MCF 10A (cell line): ENCODE measurements at places on chromosomes 13 and 19. TPM values are rescaled to one million over a fixed set of nuclear protein-coding genes. Genes with fewer than 3 reads are reported as not detected.
A peak's percentile ranks its signal among the peaks of the same experiment; 100 is the strongest.

The SLC17A7 gene
- total RNA-seq, result not detected in 2 replicates

GRCh38 chr13:26785838-26786630 lies 25.4 kb upstream of the GPR12 start:
- no peaks in the 10 kb centered on the region for H3K4me1 ChIP-seq
- no peak overlapping the region for H3K27ac ChIP-seq
- H3K36me3 ChIP-seq, result no peaks in the 10 kb centered on the region
- no peak overlapping the region for H3K4me3 ChIP-seq

GRCh38 chr19:4906963-4907362 lies 2.3 kb upstream of the UHRF1 start:
- no peaks in the 10 kb centered on the region for H3K27me3 ChIP-seq
- DNase-seq, result no peak
- H3K36me3 ChIP-seq, result no peaks in the 10 kb centered on the region
- peaks cover 6% of the 10 kb centered on the region for H3K4me1 ChIP-seq
- H3K4me3 ChIP-seq, result no peak overlapping the region

DNA sequence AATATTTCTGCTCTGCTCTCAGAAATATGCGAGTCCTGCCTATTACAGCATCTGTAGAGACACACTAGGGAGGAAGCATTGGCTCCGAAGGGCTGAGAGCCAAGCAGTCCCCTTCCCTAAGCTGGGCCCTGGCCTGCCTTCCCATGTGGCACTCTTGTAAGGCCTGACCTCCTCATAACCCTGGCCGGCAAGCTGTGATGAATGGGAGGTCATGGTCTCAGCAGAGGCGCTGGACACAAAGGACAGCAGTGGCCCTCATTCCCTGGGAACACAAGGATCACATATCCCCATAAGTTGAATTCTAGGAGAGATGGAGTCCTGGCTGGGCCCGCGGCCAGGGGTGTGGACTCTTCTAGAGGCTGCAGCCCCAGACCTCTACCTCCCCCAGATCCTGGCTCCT lies 483.3 kb downstream of the ZNF536 start:
- H3K27me3 ChIP-seq, result no peaks in the 10 kb centered on the region
- H3K4me3 ChIP-seq, result no peak overlapping the region
- no peak for DNase-seq
- no peaks in the 10 kb centered on the region for H3K36me3 ChIP-seq
- no peak overlapping the region for H3K27ac ChIP-seq
- H3K4me1 ChIP-seq, result no peaks in the 10 kb centered on the region

- H3K27ac ChIP-seq, result peak overlapping the region; percentile 92
- H3K27me3 ChIP-seq, result no peaks in the 10 kb centered on the region
- peaks cover 3% of the 10 kb centered on the region for H3K4me1 ChIP-seq
- DNase-seq, result peak; percentile 88
These were observed 4.1 kb downstream of the IER2 start for GRCh38 chr19:13154241-13154778.

DNA sequence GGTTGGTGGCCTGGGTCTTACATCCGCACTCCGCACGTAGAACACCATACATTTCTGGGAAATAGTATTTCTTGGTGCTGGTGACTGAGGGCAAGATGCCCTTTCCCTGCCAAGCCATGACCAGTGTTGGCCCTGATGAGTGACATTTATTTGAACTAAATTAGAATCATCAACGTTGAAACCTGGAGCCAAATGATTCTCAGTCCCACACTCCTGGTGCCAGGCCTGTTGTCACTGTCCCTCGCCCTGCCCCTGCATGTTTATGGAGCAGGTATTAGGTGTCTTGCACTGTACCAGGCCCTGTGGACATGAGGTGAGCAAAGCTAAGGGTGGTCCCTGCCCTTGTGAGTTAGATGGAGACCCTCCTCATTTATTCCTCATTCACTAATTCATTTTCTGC lies 5.8 kb downstream of the CHST8 start:
- no peak overlapping the region for H3K4me3 ChIP-seq
- no peaks in the 10 kb centered on the region for H3K27me3 ChIP-seq
- no peaks in the 10 kb centered on the region for H3K36me3 ChIP-seq

GRCh38 chr13:95697052-95697680 lies 20.2 kb downstream of the DNAJC3 start:
- DNase-seq, result no peak
- peaks cover 28% of the 10 kb centered on the region for H3K4me1 ChIP-seq
- no peaks in the 10 kb centered on the region for H3K36me3 ChIP-seq
- peak overlapping the region; percentile 36 for H3K27ac ChIP-seq
- no peaks in the 10 kb centered on the region for H3K27me3 ChIP-seq

The KLK4 gene
- total RNA-seq, result not detected in 2 replicates

DNA sequence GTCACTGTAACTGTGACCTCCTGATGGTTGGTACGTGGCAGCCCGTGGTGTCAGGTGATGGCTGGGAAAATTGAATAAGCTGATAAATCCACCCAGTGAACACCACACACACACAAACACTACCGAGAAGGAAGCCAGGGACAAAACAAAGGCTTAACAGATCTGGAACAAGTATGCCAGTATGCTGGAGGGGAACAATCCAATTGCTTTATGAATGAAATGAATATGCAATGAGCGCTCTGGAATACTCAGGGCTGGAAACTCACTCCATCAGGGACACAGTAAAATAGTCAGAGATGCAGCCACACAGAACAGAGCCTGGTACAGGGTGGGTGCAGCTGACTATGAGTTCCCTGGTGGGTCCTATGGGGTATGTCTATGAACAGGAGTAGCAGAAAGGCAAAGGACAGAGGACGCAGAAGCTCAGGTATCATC lies 16.7 kb downstream of the TMTC4 start:
- no peak for DNase-seq
- peaks cover 30% of the 10 kb centered on the region for H3K36me3 ChIP-seq
- no peak overlapping the region for H3K4me3 ChIP-seq
- H3K27me3 ChIP-seq, result no peaks in the 10 kb centered on the region
- no peaks in the 10 kb centered on the region for H3K4me1 ChIP-seq
- no peak overlapping the region for H3K27ac ChIP-seq

- H3K4me1 ChIP-seq, result peaks cover 9% of the 10 kb centered on the region
- H3K27ac ChIP-seq, result no peak overlapping the region
- DNase-seq, result no peak
- H3K27me3 ChIP-seq, result no peaks in the 10 kb centered on the region
These were observed 204.1 kb downstream of the KATNAL1 start for GRCh38 chr13:30103161-30103840.

DNA sequence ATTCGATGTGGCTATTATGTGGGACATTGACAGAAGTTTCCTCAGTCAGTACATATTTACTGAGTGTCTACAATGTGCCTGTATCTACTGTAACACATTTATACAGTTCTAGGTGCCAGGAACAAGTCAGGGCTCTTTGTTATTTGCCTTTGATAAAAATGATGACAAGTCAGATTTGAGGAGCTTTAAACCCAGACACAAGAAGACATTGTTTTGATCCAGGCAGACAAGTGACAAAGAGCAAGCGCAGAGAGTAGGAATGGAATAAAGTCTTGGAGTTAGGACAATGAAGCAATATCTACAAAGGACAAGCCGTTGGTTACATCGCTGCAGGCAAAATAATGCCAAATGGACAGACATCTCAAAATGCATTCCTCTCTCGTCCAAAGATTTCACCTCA lies 70.1 kb downstream of the ITGBL1 start:
- no peak overlapping the region for H3K4me3 ChIP-seq
- no peak overlapping the region for H3K27ac ChIP-seq
- no peaks in the 10 kb centered on the region for H3K27me3 ChIP-seq
- no peaks in the 10 kb centered on the region for H3K36me3 ChIP-seq
- H3K4me1 ChIP-seq, result peaks cover 10% of the 10 kb centered on the region

GRCh38 chr13:39486758-39487157 lies 116.2 kb downstream of the LHFPL6 start:
- no peak overlapping the region for H3K4me3 ChIP-seq
- no peaks in the 10 kb centered on the region for H3K27me3 ChIP-seq
- DNase-seq, result no peak
- H3K36me3 ChIP-seq, result no peaks in the 10 kb centered on the region
- no peaks in the 10 kb centered on the region for H3K4me1 ChIP-seq

The CYP4F2 gene
- total RNA-seq, result 0.14 and 0.59 TPM in 2 replicates

The CCDC194 gene
- total RNA-seq, result 0.37 TPM in 1 of 2 replicates, not detected in the other

- H3K27me3 ChIP-seq, result no peaks in the 10 kb centered on the region
- no peaks in the 10 kb centered on the region for H3K36me3 ChIP-seq
- H3K4me3 ChIP-seq, result no peak overlapping the region
- H3K4me1 ChIP-seq, result no peaks in the 10 kb centered on the region
- H3K27ac ChIP-seq, result no peak overlapping the region
These were observed 450.9 kb upstream of the GPC6 start for GRCh38 chr13:92775658-92776057.

DNA sequence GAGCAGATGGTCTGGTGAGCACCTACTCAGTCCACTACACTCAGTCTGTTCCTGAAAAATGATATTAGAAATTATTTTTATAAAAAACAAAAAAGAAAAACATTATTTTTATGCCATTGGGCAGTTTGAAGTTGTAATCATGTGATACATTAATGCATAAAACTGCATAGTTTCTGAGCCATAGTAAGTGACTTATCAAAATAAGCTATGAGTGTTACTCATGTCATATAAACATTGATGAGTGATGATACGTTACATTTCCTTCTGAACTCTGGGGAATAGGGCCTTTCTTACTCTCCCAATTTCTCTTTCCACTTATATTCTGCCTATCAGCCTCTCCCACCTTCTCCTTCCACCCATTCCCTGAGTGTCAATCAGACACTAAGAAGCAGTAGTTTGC lies 8.9 kb downstream of the ZNF805 start:
- H3K36me3 ChIP-seq, result peaks cover 79% of the 10 kb centered on the region
- no peaks in the 10 kb centered on the region for H3K4me1 ChIP-seq
- H3K4me3 ChIP-seq, result no peak overlapping the region
- no peak overlapping the region for H3K27ac ChIP-seq
- DNase-seq, result no peak
- no peaks in the 10 kb centered on the region for H3K27me3 ChIP-seq

GRCh38 chr13:101919541-101920181 lies 467.2 kb downstream of the ITGBL1 start:
- H3K27ac ChIP-seq, result no peak overlapping the region
- H3K4me3 ChIP-seq, result peak overlapping the region; percentile 4
- no peaks in the 10 kb centered on the region for H3K4me1 ChIP-seq
- peaks cover 73% of the 10 kb centered on the region for H3K27me3 ChIP-seq

GRCh38 chr19:32041681-32042292 lies 303.6 kb upstream of the ZNF507 start:
- no peak overlapping the region for H3K27ac ChIP-seq
- no peaks in the 10 kb centered on the region for H3K4me1 ChIP-seq
- no peaks in the 10 kb centered on the region for H3K36me3 ChIP-seq
- DNase-seq, result peak; percentile 27
- no peak overlapping the region for H3K4me3 ChIP-seq

The ATP12A gene
- not detected in 2 replicates for total RNA-seq

- DNase-seq, result no peak
- no peaks in the 10 kb centered on the region for H3K27me3 ChIP-seq
- H3K4me1 ChIP-seq, result no peaks in the 10 kb centered on the region
- no peaks in the 10 kb centered on the region for H3K36me3 ChIP-seq
- H3K27ac ChIP-seq, result no peak overlapping the region
These were observed 8.4 kb upstream of the ZNF433 start for GRCh38 chr19:12043752-12044422.

The NLRP7 gene
- total RNA-seq, result not detected in 2 replicates

GRCh38 chr19:52638601-52639000 lies 446 bp upstream of the ZNF83 start:
- no peak for DNase-seq
- H3K27me3 ChIP-seq, result no peaks in the 10 kb centered on the region
- peak overlapping the region; percentile 90 for H3K27ac ChIP-seq
- peak overlapping the region; percentile 76 for H3K4me3 ChIP-seq
- peaks cover 34% of the 10 kb centered on the region for H3K36me3 ChIP-seq

DNA sequence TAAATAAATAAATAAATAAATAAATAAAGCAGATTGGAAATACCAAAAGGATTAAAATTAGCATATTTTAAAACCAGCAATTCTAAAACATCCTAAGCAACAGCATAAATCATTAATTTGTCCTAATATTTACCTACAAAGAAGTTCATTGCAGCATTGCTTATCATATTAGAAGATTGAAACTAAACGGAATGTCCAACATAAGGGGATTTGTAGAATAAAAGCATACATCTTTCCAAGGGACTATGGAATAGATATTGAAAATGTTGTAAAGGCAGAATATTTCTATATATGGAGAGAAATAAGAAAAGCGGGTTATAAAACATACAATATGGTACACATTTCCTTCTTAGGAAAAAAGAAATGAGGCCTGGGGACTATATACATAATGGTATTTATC lies 71.1 kb upstream of the RFC3 start:
- no peaks in the 10 kb centered on the region for H3K36me3 ChIP-seq
- no peak overlapping the region for H3K27ac ChIP-seq
- no peak overlapping the region for H3K4me3 ChIP-seq

- DNase-seq, result no peak
- H3K27ac ChIP-seq, result no peak overlapping the region
- peaks cover 78% of the 10 kb centered on the region for H3K27me3 ChIP-seq
- no peaks in the 10 kb centered on the region for H3K4me1 ChIP-seq
- no peaks in the 10 kb centered on the region for H3K36me3 ChIP-seq
These were observed 575.6 kb downstream of the DIAPH3 start for GRCh38 chr13:59587971-59588716.

GRCh38 chr13:38338089-38338488 lies 11.6 kb upstream of the UFM1 start:
- no peak for DNase-seq
- H3K36me3 ChIP-seq, result peaks cover 6% of the 10 kb centered on the region
- H3K27ac ChIP-seq, result no peak overlapping the region
- H3K4me3 ChIP-seq, result no peak overlapping the region
- H3K27me3 ChIP-seq, result no peaks in the 10 kb centered on the region

DNA sequence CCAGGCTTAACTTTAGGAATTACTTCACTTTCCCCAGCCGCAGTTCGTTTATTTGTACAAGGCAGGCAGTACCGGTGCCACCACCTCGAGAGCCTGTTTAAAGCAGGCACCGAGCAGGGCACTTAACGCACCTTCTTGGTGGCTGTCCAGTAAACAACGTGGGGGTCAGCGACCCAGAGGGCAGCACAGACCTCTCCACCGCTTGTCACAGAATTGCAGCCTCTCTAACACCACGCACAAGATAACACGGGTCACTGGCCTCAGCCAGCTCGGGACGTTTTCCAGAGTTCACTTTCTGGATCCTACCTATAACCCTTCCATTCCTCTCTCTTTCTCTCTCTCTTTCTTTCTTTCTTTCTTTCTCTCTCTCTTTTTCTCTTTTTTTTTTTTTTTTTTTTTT lies 16.8 kb upstream of the ELAVL1 start:
- no peak for DNase-seq
- no peaks in the 10 kb centered on the region for H3K27me3 ChIP-seq
- no peak overlapping the region for H3K4me3 ChIP-seq

The CALR3 gene
- not detected in 2 replicates for total RNA-seq

The TSHZ3 gene
- not detected in 2 replicates for total RNA-seq

The ZSCAN4 gene
- total RNA-seq, result not detected in 2 replicates

The AZU1 gene
- not detected in 2 replicates for total RNA-seq

The GPR4 gene
- total RNA-seq, result not detected in 2 replicates

GRCh38 chr13:74533226-74533625 lies 399.0 kb upstream of the KLF12 start:
- DNase-seq, result no peak
- no peak overlapping the region for H3K27ac ChIP-seq
- H3K27me3 ChIP-seq, result no peaks in the 10 kb centered on the region
- no peaks in the 10 kb centered on the region for H3K36me3 ChIP-seq
- H3K4me1 ChIP-seq, result peaks cover 9% of the 10 kb centered on the region

- H3K27me3 ChIP-seq, result no peaks in the 10 kb centered on the region
- H3K4me1 ChIP-seq, result peaks cover 20% of the 10 kb centered on the region
- DNase-seq, result peak; percentile 87
- peaks cover 33% of the 10 kb centered on the region for H3K36me3 ChIP-seq
- H3K27ac ChIP-seq, result no peak overlapping the region
These were observed 11.0 kb downstream of the CTU1 start for GRCh38 chr19:51097166-51097738.

The ANGPTL8 gene
- not detected in 2 replicates for total RNA-seq

GRCh38 chr19:4342314-4342614 lies 1.1 kb upstream of the MPND start:
- H3K36me3 ChIP-seq, result peaks cover 13% of the 10 kb centered on the region
- H3K4me3 ChIP-seq, result peak overlapping the region; percentile 88
